ENCODE measurements at places on chromosomes 4 and X.

GRCh38 chr4:173214231-173214630, 45.6 kb downstream of the GALNT7 start:
- no peak for DNase-seq

DNA sequence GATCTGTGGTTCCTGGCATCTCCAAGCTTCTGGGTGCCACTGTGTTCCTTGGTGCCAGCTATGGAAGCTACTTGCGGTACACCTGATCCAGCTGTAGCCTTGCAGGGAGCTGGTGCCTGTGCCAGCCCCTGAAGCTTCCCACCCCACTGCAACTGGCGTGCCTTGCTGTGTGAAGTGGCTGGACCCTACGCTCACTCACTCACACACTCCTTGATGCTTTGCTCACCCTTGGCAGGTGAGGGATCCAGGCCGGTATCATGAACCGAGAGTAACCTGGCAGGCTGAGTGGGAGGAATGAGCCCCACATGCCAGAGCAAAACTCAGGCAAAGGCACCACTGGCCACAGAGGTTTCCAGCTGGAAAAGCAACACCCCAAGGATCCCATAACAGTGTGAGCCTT, 31.3 kb upstream of the TEX13C start:
- no peak for DNase-seq

- DNase-seq, result no peak
These were observed 47.2 kb downstream of the GYG2 start for GRCh38 chrX:2875798-2876399.

- DNase-seq, result no peak
These were observed 62.3 kb downstream of the PPP2R2C start for GRCh38 chr4:6410068-6410467.

DNA sequence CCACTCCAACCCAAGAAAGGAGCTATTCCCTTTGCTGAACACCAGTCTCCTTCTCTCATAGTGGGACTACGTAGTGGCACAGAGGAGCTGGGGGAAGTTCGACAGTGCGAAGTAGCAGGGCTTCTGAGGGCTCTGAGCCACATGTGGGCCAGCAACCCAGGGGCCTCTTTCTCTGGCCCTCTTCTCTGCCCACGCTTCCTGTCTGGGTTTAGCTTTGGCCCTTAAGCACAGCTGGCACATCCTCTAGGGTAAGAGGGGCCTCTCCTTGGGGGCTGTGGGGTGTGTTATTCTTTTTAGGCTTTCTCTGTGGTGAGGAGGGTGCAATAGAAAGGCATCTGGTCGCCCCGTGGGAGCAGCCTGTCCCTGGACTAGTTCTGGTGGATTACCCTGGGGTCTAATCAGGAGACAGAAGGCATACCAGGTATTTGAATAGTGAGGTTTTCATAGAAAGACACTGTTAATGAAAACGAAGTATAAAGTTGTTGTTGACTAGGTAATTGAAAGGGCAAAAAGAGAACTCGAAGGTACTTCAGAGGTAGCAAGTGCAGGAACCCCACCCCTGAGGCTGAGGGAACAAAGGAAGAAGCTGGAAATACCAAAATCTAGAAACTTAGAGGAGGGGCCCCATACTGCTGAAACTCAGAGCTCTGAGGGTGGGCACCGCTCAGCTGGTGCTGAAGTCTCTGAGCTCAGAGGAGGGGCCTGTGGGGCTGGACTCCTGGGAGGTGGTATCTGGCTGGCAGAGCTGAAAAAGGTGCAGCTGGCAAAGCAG, 151.9 kb upstream of the RPS6KA3 start:
- no peak for DNase-seq

- no peak for DNase-seq
These were observed 10.0 kb downstream of the HPRT1 start for GRCh38 chrX:134470013-134470412.

DNA sequence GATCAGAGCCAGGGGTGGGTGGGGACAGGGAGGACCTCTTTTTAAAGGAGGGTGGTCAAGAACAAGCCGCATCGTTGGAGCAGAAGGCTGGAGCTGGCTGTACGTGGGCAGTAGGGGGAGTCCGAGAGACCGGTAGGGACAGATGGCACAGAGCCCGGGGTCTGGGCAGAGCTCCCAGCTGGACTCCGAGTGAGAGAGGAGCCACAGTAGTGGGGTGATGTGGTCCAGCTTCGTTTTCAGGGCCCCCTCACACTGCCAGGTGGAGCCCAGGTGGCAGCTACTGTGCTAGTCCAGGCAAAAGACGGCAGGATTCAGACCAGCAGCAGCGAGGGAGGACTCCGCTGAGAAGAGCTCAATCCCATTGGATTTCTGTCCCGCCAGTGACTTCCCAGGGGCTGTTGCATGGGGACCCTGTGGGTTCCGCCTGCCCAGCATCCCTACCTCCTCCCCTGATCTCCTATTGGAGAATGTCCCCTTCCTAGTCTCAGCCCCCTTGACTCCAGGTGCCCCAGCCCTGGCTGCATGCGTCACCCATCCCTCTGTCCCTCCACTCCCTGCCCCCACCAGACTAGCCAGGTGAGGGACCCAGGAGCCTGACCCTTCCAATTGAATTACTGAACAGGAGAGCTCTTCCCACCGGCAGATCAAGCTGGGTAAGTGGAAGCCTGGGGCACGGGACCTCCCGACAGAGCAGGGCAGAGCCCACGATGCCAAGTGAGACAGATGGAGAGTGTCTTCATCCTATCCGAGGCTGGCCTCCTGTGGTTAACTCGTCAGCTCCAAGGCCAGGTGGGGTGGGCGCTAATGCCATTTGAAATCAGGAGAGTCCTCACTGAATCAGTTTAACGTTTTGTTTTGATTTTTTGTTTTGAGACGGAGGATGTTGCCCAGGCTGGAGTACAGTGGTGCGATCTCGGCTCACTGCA, 2.9 kb downstream of the ARHGAP4 start:
- no peak for DNase-seq

GRCh38 chrX:924017-924416, 288.4 kb downstream of the CRLF2 start:
- no peak for DNase-seq

GRCh38 chr4:92090887-92091286, 212.9 kb upstream of the GRID2 start:
- DNase-seq, result no peak

GRCh38 chr4:99507762-99508161, 3.1 kb upstream of the C4orf17 start:
- no peak for DNase-seq

DNA sequence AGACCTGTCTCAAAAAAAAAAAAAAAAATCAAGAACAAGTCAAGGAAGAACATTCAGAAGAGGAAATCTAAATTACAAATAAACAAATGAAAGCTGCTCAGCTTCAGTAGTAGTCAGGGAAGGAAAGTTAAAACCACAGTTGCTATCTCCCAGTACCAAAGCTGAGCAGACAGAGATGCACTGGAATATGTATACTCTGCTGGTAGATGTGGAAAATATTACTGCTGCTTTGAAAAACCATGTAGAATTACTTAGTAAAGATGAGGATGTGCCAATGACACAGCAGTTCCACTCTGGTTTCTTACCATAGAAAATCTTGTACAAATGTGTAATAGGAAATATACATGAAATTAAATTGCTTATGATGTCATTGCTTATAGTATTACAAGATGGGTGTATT, 25.1 kb upstream of the PRKX start:
- no peak for DNase-seq

- no peak for DNase-seq
These were observed 29.7 kb upstream of the LCORL start for GRCh38 chr4:18051281-18051680.

- DNase-seq, result no peak
These were observed 949.0 kb downstream of the CCSER1 start for GRCh38 chr4:91076147-91076546.

DNA sequence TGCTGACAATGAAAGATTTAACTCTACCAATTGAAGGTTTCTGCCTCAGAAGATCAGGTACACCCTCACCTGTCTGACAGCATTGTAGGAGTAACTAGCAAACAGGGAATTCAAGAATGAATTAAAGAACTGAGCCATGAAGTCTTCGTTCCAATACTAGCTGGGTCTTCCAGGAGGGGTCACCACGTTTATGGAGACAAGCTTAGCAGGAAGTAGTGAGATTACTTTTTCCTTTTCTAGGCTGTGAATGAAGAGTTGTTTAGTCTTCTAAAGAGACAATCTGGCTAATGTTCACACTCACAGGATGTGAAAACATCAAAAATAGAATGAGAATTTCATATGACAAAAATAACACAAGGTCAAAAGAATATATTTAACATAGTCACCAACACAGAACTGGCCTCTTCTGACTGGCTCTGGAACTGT, 54.9 kb downstream of the REELD1 start:
- no peak for DNase-seq

GRCh38 chrX:108199691-108200090, 108.1 kb downstream of the ATG4A start:
- DNase-seq, result no peak

DNA sequence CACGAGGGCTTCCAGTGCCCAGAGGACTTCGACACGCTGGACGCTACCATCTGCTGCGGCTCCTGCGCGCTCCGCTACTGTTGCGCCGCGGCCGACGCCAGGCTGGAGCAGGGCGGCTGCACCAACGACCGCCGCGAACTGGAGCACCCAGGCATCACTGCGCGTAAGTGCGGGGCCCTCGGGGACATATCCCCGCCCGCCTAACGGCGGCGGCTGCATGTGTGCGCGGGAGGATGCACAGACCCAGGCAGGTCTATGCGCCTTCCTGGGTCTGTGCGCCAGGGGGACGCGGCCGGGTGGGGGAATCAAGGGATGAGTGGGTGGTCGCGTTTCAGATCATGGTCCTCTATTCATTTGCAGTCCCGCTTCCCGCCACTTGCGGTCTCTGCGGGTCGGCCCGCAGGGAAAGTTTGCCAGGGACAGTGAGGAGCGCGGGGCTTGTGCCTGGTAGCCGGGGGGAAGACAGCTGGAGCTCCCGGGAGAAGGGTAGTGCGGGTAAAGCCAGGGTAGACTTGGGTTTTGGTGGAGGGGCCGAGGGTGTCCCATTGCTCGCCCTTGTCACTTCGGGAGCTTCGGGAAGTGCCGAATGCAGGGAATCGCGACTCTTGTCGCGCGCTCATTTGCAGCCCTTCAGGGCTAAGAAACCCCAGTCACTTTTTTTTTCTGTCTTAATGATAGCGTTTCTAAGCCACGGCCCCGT, 1.0 kb downstream of the SHISA3 start:
- no peak for DNase-seq

DNA sequence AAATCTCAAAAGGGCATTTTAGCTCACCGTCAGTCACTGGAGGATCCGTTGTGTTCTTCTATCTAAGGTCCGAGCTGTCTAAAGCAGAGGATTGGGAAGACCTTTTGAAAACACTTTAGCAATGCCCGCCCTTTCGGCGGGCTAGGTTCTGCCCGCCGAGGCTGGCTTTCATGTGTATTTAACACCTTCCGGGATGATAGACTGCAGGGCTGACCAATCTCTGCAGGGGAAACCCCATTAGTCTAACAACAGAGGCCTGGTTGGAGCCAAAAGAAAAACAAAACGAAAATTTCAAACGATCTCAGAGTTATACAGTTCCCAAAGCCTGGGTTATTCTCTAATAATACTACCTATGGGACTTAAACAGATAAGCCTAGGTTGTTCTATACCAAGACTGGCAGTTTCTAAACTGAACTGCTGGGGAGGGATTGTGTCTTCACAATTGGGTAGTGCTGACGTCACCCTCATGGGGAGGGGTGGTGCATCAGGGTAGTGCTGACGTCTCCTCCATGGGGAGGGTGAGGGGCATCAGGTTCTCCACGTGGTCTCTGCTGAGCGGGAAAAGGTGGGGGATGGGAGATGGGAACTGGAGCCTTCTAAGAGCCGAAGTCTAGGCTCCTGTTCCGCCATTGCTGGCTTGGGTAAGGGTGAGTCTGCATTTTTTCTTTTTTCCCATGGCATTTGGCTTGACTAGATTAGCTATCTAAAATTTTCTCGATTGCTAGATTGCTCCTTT, 14.8 kb upstream of the CUL4B start:
- no peak for DNase-seq

DNA sequence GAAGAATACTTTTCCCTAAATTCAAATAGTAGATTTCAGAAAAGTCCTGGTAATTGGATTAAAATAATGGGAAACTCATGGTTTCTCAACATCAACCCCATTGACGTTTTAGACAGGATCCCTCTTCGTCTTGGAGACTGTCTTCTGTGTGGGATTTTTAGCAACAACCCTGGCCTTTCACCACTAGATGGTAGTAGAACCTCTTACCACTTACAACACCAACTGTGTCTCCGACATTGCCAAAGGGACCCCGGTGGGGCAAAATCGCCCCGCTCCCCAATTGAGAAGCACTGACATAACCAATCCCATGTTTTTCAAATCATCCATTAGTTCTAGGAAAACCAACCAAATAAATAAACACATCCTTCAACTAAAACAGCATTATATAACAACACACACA, 16.9 kb upstream of the ANOS1 start:
- DNase-seq, result no peak

DNA sequence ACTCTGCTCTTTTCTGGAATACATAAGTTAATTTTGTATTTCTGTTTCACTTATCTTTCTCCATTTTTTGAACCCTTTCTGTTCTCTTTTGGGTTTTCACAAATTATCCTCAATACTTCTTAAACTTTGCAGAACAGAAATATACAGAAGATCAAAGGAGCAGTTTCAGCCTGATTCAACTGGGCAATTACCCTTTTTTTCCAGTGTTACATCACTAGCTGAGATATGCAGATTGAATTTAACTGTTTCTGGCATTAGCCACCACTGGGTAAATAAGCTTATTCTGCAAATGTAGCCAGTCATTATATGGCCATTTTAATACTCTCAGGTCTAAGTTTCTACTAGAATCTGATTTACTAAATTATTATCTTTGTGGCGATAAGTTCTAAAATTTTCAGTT, 66.9 kb upstream of the GRID2 start:
- no peak for DNase-seq

DNA sequence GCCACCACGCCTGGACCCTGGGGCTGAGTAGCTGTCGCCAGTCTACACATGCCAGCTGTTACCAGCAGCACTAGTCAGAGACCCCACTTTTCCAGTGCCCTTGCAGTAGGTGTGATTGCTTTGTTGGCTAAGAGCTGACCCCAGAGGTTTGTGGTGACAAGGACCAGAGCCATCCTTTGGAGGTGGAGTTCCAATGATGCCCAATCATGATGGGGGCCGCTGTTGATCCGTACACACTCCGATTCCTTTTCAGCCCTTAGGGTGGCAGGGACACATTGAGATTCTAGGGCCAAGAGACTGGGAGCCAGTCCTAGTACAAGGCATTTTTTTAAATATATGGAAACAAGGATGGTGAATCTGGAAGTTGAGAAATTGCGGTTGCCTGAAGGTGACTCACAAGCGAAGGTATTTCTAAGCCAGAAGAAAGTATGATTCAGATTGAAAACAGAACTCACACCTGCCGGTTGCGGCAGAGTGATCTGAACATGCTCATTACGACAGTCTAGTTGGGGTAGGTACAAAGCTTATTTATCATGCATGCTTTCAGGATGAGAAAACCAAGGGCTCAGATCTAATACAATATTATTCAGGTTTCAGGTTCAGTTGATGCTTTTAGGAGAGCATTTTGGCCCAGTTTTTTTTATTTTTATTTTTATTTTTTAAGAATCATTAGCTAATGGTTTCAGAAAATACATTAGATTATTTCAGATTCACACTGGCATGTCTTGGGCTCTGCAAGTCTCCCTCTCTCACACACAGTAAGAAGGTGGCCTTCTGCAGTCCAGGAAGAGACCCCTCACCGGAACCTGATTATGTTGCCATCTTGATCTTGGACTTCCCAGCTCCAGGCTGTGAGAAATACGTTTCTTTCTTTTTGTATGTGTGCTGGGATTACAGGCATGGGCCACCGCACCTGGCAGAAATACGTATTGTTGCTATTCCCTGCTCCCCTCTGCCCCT, 43.4 kb downstream of the SHROOM2 start:
- no peak for DNase-seq

GRCh38 chr4:3867403-3868100, 101.4 kb downstream of the ADRA2C start:
- no peak for DNase-seq

GRCh38 chr4:176432811-176433540, 113.2 kb downstream of the SPCS3 start:
- DNase-seq, result no peak

Data from activated CD8-positive, alpha-beta memory T cell treated with anti-CD3 and anti-CD28 coated beads for 1 hour (primary cell).